Mesenchymal stem cell (in vitro differentiated cells and primary cell): ENCODE measurements at places on chromosomes 1 and 21.

DNA sequence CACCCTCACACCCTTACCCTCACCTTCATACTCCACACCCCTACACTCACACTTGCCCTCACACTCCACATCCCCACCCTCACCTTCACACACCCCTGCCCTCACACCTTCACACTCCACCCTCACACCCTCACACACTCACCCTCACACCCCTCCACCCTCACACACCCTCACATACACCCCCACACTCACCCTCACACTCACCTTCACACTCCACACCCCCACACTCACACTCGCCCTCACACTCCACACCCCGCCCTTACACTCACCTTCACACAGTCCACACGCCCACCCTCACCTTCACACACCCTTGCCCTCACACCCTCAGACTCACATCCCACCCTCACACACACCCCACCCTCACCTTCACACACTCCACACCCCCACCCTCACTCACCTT is 43.6 kb upstream of the EDN2 start:
- DNase-seq, result no peak

GRCh38 chr1:23188434-23188884 is 19.8 kb upstream of the LUZP1 start:
- DNase-seq, result no peak

GRCh38 chr1:230236301-230237008 is 169.4 kb downstream of the GALNT2 start:
- DNase-seq, result no peak

DNA sequence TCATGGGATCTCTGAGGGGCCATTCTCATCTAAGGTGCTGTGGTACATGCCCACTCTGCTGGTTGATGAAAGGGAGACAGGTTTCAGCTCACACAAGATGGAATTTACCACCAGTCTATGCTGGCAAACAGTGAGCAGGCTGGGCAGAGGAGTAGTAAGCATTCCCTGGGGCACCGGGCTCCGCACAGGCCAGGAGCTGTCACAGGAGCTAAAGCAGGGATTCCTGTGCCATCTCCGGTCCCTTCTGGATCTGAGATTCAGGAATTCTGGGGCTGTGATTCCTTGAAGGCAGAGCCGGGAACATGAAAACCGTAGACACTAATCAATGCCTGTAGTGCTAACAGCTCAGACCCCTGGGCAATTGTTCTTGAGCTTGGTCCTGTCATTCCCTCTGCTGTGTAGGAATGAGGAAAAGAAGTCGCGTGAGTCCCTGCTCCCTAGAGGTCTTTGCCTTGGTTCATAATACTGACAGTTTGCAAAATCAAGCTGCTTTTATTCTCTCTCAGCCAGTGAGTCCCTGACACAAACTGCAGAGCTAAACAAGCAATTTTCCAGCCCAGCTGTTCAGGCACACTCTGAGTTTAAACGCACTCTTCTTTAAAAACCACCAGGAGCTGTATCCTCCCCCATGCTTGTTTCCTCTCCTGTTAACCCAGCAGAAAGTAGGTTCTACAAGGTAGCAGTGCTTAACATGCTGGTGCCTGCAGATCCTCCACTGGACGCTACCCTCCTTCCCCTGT is 52.5 kb downstream of the MDM4 start:
- DNase-seq, result no peak

- DNase-seq, result no peak
These were observed 9.1 kb downstream of the PTGFRN start for GRCh38 chr1:116918714-116919357.

DNA sequence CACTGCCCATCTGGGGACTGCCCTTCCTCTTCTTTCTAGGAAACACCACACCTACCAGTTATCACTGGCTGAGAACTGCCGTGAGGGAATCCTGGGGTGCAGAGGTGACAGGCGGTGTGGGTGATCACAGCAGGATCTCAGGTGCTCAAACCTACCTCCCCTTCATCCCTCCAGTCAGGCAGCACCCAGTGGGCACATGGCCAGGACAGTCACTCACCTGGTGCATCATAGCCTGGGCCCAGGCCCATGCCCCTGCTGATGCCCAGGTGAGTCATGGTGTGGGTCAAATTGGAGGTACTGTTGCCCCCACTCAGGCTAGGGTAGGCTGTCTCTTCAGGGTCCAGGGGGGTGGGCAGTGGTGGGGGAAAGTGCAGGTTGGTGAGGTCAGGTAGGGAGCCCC is 5.3 kb upstream of the DENND4B start:
- DNase-seq, result no peak

DNA sequence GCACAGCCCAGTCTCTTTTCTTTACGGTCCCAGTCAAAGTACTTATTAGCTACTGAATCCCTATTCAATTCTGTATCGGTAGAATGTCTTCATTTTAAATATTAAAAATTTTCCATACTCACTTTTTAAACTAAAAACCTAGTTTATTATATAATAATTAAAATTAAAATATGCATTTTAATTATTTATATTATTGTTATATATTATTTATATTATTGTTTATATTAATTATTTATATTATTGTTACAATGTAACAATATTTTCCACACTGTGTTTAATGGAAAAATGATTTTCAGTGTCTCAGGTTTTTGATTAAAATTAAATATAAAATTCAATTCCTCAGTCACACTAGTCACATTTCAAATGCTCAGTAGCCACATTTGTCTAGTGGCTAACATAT is 18.2 kb upstream of the PPP2R5A start:
- DNase-seq, result no peak

DNA sequence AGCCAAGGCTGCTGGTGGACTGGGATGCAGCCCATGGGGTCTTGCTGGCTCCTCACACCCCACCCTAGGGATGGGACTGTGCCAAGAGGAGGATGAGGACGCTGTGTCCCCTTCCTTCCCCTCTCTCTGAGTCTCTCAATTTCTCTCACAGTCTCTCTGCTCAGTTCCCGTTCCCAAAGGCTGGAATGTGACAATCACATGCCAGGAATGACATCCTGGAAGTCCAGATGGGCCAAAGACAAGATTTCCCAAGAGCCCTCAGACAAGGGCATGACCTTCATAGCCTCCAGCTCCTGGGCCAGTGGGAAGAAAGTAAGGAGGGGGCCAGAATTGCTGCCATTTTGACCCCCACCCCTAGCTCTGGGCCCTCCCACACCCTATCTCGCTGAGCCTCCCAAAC is 7.6 kb upstream of the CDCP2 start:
- DNase-seq, result peak; percentile 6

DNA sequence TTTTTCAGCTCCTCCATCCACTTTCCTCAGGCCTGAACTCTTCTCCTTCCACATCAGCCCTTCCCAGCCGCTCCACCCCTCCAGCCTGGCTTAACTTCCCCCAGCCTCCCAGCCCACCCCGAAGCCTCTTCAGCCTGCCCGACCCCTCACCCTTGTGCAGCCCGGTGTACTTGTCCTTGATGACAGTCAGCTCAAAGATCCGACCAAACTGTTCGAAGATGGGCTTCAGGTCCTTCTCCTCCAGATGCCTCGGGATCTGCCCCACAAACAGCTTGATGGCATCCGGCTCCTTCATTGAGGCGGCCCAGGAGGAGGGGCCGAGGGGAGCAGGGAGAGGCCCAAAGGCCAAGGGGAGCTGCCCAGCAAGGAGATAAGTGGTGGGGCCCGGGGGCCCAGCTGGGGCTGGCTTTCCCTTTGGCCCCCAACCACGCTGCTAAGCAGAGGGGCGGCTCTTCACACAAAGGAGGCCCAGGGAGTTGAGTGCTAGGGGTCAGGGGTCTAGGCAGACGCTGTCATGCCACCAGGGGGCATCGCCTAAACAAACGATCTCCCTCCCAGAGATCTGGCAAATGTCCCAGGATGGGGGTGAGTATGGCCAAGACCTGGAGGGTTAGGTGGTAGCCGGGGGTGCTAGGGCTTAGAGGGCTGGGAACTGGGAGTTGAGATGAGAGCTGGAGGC is 738 bp downstream of the CELF3 start:
- no peak for DNase-seq

GRCh38 chr1:34846265-34846664 is 13.3 kb downstream of the SMIM12 start:
- DNase-seq, result no peak

- peak; percentile 51 for DNase-seq
These were observed 6.7 kb upstream of the SH2D5 start for GRCh38 chr1:20739225-20739624.

GRCh38 chr1:75431843-75432242 is 179.1 kb downstream of the SLC44A5 start:
- DNase-seq, result no peak

- DNase-seq, result no peak
These were observed 975.2 kb upstream of the B3GALT2 start for GRCh38 chr1:194161591-194161990.

DNA sequence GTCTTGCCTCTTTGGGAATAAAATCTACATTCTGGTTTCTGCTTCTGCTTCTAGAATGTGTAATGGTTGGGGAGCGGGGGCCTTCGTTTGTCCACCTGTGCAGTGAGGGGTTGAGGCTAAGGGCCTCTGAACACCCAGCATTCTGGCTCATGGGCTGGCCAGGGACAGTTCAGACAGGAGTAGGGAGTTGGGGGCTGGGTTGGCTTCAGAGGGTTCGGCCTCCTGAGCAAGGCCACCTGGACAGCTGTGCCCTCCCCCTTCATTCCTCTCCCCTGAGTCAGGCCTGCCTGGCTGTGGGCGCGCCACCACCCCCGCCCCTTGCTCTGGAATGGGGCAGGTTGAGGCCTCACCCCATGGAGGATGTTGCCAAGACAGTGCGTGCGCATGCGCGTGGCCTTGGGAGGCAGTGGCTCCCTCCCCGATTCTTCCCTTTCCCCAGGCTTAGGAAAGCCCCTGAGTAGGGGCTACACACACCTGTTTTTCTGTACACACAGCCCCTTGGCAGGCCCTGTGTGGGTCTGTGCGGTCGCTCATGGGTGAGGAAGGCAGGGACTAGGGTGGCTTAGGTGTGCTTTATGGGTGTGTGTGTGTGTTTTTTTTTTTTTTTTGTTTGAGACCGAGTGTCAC is 57.0 kb downstream of the YARS1 start:
- DNase-seq, result peak; percentile 48

DNA sequence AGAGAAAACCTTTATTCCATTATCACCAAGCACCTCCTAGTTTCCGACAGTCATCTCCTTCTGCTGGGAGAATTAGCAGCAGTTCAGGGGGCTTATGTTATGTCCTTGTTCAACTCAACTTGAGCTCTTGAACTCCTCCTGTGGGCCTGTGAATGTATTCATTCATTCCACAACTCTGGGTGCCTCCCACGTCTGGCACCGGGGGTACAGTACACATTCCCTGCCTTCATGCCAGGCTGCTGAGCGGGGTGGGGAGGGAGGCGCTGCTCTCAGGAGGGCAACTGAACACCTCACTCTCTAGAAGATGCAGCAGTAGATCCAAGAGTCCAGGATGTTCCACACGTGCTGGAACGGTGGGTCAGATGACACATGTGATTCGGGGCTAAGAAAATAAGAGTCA is 4.3 kb upstream of the MX2 start:
- DNase-seq, result no peak

GRCh38 chr1:20724364-20725188 is 6.8 kb upstream of the KIF17 start:
- no peak for DNase-seq

DNA sequence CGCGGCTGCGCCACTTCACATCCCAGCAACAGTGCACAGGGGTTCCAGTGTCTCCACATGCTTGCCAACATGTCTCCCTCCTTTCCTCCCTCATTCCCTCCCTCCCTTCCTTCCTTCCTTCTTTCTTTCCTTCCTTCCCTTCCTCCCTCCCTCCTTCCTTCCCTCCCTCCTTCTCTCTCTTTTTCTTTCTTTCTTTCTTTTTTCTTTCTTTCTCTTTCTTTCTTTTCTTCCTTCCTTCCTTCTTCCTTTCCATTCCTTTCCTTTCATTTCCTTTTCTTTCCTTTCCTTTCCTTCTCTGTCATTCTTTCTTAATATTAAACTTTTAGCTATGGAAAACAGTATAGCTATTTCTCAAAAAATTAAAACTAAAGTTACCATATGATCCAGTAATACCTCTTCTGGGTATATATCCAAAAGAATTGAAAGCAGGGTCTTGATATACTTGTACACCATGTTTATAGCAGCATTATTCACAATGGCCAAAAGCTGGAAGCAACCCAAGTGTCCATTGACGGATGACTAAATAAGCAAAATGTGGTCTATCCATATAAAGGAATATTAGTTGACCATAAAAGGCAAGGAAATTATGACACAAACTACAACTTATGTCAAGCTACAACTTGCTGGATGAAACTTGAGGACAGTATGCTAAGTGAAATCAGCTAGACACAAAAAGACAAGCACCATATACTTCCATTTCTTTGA is 55.0 kb upstream of the TLR5 start:
- no peak for DNase-seq

DNA sequence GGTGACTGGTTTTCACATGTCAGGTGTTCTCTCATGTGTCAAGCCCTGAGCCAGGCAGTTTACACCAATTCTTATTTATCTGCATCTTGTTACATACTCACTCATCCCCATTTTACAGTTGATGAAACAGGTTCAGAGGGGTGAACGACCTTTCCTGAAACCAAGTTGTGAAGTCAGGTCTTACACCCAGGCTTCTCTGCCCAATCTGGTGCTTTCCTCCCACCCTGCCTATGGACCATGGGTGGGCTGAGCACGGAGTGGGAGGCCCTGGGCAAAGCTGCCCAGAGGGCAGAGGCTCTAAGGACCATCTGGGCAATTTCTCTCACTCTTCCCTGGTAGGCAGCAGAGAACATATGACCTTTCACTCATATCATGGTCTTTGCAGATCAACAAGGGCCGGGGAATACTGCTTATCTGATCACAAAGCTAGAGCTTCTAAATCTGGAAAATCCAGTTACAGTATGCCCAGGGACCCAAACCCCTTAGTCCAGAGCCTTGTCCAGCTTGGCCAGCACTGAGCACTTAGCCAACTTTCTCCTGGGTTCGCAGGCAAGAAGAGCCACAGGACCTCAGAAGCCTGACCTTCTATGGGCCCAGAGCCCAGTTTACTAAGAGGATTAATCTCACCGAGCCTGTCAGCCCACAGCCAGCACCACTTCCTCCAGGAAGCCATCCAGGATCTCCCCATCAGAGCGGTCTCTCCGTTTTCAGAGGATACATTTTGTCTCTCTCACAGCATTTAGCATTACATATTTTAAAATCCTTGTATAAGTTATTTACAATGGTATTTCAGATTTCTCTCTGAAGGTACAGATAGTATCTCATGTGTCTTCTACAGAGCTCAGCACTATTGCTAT is 16.0 kb upstream of the TTC39A start:
- no peak for DNase-seq

GRCh38 chr1:3703786-3704371 is 48.4 kb upstream of the CCDC27 start:
- no peak for DNase-seq

GRCh38 chr21:41628256-41628655 is 120.3 kb upstream of the TMPRSS2 start:
- DNase-seq, result no peak

GRCh38 chr1:10820422-10820821 is 24.0 kb upstream of the CASZ1 start:
- DNase-seq, result no peak

GRCh38 chr1:18932387-18932786 is 24.1 kb downstream of the IFFO2 start:
- peak; percentile 68 for DNase-seq

DNA sequence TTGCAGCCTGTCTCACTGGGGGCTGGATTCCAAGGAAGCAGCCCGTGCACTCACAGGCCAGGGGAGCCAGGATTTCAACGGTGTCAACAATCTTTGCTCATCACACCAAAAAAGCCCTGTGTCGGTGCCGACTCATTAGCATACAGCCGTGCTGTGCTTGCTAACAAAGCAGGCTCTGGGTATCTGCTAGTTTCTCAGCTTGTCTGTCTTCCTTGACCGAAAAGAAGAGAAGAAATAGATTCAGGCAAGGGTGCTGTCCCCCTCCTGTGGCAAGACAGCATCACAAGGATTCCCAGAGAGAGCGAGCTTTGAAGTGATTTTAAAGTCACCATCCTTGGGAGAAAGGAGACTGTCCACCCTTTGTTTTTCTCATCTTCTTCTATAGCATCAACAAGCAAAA is 214.7 kb downstream of the SDCCAG8 start:
- DNase-seq, result no peak

GRCh38 chr1:18938707-18939070 is 17.8 kb downstream of the IFFO2 start:
- DNase-seq, result no peak
